ENCODE measurements at places on chromosomes 5 and 9.
A peak's percentile ranks its signal among the peaks of the same experiment; 100 is the strongest.

GRCh38 chr9:86829496-86830046 lies 117.7 kb downstream of the GAS1 start:
- DNase-seq: no peak

DNA sequence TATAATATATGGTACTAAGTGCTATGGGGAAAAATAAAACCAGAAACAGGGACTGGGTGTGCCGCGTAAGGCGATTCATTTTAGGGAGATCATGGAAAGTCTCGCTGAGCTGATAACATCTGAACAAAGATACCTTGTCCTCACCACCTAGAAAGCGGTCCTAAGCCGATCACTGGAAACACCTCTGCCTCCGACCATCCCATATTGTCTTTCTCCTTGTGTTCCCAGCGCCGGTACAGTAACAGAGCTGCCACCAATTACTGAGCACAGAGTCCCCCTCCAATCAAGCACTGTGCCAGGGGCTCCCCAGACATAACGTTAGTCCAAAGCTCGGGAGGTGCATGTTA lies 704 bp downstream of the CCDC112 start:
- no peak for DNase-seq

DNA sequence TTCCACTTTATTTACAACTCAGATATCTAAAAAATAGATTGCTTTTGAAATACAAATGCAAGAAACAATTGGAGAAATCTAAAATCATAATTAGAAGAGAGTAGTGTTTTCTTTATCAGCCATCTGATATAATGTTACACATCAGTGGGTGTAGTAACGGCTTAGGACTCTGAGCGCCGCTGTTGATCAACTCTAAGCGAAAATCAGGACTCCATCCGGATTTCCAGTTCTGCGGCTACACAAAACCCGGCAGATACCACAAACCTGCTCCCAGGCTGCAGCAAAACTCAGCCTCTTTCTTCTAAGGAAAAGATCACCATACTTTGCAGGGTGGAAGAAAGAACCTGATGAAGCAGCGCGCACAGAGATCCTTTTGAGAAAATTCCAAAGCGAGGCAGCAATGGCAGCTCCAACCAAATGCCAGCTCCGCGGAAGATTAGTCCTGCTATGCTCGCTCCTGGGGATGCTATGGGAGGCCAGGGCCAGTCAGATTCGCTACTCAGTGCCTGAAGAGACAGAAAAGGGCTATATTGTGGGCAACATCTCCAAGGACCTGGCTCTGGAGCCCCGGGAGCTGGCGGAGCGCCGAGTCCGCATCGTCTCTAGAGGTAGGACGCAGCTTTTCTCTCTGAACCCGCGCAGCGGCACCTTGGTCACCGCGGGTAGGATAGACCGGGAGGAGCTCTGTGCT lies at the start of gene PCDHGA9:
TSS of gene PCDHGA9 (plus strand) at position 226 of the 691 bp plus-strand sequence. CDS start at position 401, 175 bp downstream.
- DNase-seq: no peak

DNA sequence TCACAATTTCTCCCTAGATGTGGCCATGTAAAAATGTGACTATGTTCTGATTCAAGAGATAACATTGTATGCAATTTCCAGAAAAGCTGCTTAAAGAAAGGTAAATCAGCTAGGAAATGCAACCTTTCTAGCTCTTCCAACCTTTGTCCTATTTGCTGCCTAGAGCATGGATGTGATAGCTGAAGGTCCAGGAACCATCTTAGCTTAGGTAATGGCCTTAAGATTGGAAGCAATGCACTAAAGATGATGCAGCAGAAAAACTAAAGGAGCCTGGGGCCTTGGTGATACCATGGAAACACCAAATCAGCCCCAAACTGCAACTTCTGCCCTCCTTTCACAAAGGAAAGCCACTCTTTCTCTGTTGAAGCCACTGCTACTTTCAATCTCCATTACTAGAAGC lies 27.0 kb downstream of the CPLANE1 start:
- DNase-seq: no peak

DNA sequence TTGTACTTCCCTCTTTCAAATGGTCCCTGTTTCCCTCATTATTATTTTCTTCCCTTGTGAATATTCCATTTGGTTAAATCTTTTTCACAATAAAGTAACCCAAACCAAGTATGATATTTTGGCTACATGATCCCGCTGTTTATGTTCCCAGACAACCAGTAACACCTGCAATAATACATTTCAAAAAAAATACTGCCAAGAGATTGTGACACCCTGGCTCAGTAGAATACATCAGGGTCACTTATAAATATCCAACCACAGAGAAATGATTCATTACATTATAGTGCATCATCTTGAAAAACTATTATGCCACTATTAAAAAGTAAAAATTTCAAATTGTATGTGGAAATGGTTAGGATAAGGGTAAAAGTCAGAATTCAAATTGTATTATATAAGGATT lies 7.2 kb upstream of the OXCT1 start:
- DNase-seq: no peak

- DNase-seq: no peak
Observed at GRCh38 chr5:79173626-79174025, 62.0 kb downstream of the BHMT start.

- DNase-seq: peak; percentile 95
Observed at GRCh38 chr9:81826517-81826906, 101.7 kb upstream of the SPATA31D4 start.

DNA sequence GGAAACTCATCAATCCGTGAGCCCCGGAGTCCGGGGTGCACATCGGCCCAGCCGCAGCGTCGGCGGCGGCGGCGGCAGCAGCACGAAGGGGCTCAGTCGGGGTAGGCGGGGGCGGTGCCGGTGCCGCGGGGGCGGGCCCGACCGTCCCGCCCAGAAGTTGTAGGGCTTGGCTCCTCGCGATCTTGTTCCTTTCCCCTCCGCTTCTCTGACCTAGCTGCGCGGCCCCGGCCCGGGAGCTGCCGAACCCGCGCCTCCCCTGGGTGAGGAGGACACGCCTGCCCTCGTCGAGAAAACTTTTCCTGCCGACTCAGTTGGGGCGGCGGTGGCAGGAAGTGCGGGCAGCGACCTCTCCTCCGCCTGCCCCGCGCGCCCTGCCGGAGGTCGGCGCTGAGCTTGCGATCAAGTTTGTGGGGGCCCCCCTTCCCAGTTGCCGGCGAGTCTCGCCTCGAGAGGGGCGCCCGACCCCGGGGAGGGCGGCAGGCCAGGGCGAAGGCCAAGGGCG lies at the start of gene MAN2A1:
TSS of gene MAN2A1 (plus strand) at position 188 of the 502 bp plus-strand sequence. CDS start 491 bp downstream, outside the sequence.
- DNase-seq: no peak

- DNase-seq: no peak
Observed at GRCh38 chr9:121491111-121491510, 8.5 kb downstream of the GGTA1 start.

DNA sequence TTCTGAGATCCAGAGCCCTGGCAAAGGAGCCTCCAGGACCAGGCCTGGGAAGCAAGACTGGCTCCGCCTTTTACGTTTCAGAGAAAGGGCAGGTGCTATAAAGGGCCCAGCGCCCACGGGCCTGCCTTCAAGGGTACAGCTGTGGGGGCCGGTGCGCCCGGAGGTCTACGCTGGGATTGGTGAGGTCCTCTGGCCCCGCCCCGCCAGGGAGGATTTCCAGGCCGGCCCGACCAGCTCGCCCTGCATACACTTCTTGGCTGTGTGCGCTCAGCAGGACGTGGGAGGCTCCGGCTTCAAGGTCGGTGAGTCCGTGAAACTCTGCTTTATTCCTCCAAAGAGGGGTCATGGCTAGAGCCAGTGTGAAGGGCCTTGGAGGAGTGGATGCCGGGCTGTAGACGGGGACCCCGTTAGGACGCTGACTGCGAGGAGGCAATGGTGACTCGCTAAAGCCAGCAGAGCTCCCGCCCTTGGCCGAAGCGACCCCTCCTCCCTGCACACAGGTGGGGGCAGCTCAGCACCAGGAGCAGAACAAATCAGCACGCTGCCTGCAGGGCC lies at the start of gene CKMT2:
TSS of gene CKMT2 (plus strand) at position 243 of the 555 bp plus-strand sequence. CDS start 17,811 bp downstream, outside the sequence.
- peak; percentile 59 for DNase-seq

DNA sequence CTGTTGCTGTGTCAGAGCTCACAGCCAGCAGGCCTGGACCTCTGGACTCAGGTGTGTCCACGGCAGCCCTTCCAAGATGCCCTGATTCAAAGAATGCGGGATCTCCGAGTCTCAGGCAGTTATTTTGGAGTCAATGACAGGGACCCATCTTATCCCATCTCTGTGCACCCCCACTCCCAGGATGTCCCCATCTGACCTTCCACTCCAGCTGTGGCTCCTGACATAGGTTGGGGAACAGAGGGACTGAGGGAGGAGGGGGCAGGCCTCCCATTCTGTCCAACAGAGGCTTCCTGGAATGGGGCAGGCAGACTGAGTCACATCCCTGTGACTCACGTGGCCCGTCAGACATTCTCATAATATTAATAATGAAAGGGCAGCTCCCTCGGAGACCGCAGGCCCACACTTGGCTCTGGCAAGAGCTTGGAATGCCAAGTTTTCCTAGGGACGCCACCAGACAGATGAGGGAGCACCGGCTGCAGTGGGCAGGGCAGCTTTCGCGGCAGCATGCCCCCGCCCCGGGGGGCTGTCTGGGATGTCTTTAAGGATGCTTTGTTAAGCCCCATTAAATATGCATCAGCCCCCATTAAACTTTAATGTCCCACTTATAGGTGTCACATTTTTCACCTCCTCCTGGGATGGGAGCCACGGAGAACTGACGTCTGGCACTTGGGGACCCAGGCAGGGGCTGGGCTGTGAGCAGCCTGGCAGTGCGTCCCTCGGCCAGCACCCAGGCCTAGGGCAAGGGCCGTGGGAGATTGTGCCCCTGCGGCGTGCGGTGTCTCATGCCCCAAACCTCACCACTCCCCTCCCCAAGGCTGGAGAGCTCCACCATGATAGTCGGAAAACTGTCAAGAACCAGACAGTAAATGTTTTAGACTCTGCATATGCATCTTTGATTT lies 23.6 kb upstream of the FIBCD1 start:
- no peak for DNase-seq

DNA sequence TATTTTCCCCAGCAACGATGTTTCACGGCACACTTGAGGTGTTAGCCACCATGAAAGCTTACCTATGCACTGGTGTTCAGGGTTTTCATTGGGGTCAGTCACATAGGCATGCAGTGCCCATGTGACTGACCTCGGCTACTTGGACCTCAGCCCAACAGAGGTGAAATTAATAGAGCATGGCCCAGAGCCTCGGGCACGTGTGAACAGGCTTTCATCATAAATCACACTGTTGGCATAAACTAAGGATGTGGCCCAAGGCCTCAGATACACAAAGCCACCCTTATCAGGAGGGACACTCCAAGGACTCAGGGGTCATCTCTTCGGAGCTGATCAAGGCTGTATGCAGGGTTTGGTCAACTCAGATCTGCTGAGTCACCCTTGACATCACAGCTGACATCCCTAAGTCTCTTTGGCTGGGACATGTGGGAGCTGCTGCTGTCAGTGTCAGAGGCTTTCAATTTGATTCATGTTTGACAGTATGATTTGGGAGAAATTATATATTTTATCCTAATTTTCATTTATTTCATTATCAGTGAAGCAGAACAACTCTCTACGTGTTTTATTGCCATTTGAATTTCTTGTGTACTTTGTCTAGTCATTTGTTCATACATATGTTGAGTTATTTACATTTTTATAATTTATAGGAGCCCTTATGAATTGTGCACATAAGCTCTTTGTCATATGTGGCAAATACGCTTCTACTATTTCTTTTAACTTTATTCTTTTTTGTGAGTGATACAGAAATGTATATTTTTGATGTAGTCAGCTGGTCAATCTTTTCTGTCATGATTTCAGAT lies 59.7 kb upstream of the ANKRD33B start:
- DNase-seq: no peak

- no peak for DNase-seq
Observed at GRCh38 chr9:75448281-75448680, 360.0 kb downstream of the OSTF1 start.

- no peak for DNase-seq
Observed at GRCh38 chr5:31757806-31758205, 118.9 kb downstream of the PDZD2 start.

- DNase-seq: no peak
Observed at GRCh38 chr5:137845472-137845871, 22.2 kb upstream of the MYOT start.

DNA sequence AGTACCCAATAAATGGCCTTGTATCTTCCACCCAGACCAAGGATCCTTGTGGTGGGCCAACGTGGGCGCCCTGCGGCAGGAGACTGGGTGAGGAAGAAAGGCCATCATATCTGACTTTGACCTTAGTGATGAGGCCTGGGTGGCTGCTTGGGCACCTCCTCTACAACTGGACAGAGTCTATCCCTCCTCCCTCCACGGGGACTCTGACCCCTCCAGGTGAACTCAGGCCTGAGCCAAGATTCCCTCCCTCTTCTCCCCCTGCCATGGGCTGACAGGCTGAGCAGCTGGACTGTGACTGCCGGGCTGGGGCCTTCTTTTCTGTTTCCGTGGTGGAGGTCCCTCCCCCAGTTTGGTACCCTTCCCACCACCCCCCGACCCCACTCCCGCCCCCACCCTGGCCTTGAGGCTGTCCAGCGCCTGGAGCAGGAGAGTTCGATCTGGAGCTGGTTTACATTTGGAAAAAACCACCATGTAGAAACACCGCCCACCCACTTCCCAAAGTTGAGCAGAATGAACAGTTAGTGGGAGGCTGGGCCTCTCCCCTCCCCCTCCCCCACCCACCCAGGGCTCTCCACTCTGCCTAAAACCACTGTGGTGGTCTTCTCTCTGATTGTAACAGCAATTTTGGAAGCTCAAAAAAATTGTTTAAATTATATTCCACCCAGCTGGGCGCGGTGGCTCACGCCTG lies 1.2 kb upstream of the PHYHD1 start:
- DNase-seq: no peak

DNA sequence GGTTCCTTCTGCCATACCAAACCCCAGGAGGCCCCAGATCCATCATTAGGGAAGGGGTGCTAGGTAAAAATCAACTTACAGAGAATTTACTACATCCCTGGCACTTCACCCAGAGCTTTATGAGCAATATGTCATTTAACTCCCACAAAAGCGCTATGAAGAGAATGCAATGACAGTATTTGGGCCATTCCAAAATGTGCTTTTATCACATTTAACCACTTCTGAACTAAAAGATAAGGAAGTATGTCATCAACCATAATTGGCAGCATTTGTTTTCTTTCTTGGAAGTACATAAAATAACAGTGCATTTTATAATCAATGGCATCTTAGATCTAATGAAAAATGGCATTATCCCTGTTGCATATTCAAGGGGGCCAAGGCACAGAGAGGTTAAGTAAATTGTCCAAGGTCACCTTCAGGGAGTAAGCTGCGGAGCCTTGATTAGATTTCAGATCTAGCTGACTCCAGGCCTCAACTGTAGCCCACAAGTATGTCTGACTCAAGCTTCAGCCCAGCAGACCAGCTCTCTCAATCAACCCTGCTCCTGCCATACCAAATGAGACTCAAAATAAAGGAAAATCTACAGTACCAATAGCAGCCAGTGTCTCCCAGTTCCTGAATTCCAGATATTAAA lies 16.5 kb downstream of the SH3TC2 start:
- no peak for DNase-seq
